Fibroblast of gingiva (primary cell): ENCODE measurements at places on chromosomes 5 and 9.

- DNase-seq, result no peak
Observed at GRCh38 chr9:134258332-134258731, 67.9 kb upstream of the RXRA start.

DNA sequence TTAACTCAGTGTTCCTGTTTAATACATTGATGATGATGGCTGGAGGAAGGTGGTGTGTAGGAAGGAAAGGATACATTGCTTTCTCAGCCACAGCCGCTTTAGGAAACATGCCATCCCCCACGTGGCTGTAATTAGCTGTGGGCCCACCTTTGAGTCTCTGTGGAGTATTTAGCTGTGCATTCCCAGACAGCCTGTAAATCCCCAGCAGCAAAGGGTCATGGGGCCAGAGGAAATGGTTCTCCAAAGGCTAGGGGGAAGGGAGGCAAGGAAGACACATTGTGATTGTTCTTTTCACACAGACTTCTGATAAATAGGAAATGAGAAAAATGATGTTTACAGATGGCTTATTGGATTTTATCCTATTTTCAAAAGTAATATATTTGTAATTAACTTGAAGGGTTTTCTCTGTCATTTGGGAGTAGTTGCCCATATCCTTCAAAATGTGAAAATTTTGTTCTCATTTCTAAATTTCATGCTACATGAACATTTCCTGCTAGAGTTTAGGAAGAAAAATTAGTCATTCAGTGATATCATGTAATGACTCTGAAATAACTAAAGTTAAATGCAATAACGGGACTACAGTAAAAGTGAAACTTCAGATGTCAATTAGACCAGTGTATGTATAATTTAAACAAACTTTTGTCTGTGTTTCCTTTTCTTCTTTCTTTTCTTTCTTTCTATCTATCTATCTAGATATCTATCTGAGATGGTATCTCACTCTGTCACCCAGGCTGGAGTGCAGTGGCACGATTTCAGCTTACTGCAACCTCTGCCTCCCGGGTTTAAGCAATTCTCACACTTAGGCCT lies 24.3 kb upstream of the F2R start:
- no peak for DNase-seq

DNA sequence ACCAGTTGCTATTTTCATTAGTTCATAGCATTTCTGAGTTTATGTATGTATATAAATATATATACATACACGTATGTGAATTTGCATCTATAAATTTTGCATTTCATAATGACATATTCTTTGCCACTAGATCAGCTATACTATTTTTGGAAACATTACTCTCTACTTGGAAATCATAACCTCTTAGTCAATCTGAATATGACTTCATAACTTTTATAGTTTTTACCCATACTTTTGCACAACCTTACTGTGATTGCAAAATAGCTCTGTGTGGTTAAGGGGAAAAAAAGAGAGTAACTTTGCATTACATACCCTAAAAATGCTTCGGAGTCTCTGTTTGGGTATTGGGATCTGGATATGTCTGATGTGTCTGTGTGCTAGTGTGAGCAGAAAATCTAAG lies 44.9 kb upstream of the ADAMTSL1 start:
- DNase-seq, result peak; percentile 72

DNA sequence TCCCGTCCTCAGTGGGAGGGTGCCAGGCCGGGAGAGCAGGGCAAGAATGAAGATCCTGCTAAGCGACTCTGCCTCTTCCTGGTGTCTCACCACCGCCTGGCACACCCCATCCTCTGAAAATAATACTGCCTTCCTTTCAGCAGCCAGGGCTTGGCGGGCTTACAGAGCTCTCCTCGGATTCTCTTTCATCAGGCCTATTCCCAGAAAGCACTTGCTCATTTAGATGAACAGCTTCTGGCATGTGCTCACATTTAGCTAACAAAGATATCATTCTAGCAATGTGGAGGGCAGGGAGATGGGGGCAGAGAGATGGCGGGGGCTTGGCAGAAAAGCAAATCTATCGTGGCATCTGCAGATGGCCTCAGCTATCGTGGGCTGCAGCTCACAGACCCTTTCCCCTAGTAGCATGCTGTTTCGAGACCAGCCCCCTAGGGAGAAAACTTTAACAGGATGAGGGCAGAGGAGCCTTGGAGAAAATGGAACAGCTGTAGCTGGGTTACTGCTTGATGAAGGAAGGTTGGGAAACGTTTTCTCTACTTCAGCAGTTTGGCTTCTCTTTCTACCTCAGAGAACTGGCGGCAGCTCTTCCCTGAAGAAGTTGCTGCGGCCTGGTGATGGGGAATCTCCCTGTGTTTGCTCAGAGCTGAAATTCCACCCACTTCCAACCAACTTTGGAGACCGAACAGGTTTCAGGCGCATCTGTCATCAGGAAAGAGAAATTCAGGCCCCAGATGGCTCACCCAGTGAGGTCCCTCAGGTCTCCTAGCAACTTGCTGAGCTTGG lies 102.1 kb downstream of the TMEM174 start:
- DNase-seq, result peak; percentile 89

DNA sequence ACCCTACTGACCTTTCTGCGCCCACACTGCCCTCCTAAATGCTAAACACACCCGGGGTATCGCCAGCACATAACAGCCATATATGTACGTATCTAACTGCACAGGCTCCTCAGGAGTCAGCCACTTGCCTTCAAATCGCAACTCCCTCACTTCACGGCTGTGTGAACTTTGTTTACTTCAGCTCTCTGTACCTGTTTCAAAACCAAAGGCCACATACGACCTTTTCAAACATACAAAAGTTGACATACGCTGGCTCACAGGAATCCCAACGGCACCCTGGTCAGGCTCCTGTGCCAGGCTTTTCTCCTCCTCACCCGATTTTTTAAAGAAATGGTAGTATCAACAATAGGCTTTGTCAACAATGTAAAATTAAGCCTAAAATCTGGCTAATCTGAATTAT lies 39.0 kb upstream of the ZNF622 start:
- DNase-seq, result no peak

- DNase-seq, result no peak
Observed at GRCh38 chr5:173385832-173386360, 57.7 kb upstream of the STC2 start.

GRCh38 chr5:158430166-158430797 lies 571.3 kb upstream of the CLINT1 start:
- DNase-seq, result no peak

- DNase-seq, result no peak
Observed at GRCh38 chr5:72587661-72588308, 80.6 kb upstream of the ZNF366 start.

- no peak for DNase-seq
Observed at GRCh38 chr9:4012441-4012840, 287.4 kb downstream of the GLIS3 start.

DNA sequence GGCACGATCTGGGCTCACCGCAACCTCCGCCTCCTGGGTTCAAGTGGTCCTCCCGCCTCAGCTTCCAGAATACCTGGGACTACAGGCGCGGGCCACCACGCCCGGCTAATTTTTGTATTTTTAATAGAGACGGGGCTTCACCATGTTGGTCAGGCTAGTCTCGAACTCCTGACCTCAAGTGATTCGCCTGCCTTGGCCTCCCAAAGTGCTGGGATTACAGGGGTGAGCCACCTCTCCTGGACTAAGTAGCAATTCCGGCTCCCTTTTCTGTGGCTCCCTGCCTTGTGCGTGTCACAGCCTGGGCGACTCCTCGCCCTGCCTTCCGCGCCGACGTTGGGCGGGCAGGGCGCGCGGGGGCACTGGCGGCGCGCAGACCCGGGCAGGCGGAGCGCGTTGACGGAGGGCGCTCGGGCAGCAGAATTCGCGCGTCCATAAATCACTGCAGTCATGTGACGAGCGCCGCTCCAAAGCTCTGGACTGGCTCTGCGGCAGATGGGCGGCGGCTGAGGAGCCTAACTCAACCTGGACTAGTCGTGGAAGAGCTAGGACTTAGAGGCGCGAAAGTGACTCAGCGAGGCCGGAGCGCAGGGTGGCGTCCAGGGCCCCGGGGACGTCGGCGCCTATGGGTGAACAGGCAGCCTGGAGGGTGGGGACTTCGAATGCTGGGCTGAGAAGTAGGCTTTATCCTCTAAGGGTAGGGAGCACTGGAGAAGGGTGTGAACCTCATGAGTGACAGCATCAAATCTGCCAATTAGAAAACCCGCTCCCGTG lies 1.4 kb upstream of the CIZ1 start:
- DNase-seq, result peak; percentile 86

- no peak for DNase-seq
Observed at GRCh38 chr9:94076557-94076956, 7.7 kb upstream of the PTPDC1 start.

DNA sequence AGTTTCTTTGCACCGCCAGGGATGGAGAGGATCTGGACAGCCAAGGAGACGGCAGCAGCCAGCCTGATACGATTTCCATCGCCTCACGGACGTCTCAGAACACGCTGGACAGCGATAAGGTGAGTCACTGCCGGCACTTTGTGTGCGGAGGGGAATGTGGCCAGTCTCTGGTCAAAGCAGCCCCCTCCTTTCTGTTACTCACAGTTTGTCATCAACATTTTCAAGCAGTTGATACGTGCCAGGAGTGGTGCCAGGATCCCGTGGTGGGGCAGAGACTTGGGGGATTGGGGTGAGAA lies 175.1 kb upstream of the OTULINL start:
- peak; percentile 28 for DNase-seq

GRCh38 chr5:115838885-115839518 lies 2.4 kb downstream of the ATG12 start:
- peak; percentile 43 for DNase-seq

- no peak for DNase-seq
Observed at GRCh38 chr5:166883016-166883415, 1408.4 kb upstream of the WWC1 start.

- DNase-seq, result no peak
Observed at GRCh38 chr9:130191749-130192120, 19.5 kb downstream of the NCS1 start.

DNA sequence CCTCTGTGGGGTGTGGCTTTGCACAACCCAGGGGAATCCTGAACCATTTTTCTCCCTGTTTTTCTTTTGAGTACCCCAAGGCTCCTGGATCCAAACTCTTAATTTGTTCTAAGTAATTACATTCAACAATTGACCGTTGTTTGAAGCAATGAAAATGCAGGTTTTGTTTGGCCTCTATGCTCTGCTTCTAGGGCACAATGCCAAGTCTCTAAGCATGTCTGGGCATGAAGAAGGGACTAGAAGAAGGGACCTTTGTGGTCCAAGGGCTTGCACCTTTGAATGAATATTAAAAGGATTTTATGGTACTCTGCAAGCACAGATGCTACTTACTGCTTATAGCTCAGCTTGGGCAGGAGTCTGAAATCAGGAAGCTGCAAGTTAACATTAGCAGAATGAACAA lies 6.6 kb upstream of the ENC1 start:
- no peak for DNase-seq

GRCh38 chr9:77769246-77769645 lies 121.1 kb upstream of the GNA14 start:
- no peak for DNase-seq

GRCh38 chr5:124859027-124859426 lies 112.6 kb upstream of the ZNF608 start:
- peak; percentile 40 for DNase-seq

DNA sequence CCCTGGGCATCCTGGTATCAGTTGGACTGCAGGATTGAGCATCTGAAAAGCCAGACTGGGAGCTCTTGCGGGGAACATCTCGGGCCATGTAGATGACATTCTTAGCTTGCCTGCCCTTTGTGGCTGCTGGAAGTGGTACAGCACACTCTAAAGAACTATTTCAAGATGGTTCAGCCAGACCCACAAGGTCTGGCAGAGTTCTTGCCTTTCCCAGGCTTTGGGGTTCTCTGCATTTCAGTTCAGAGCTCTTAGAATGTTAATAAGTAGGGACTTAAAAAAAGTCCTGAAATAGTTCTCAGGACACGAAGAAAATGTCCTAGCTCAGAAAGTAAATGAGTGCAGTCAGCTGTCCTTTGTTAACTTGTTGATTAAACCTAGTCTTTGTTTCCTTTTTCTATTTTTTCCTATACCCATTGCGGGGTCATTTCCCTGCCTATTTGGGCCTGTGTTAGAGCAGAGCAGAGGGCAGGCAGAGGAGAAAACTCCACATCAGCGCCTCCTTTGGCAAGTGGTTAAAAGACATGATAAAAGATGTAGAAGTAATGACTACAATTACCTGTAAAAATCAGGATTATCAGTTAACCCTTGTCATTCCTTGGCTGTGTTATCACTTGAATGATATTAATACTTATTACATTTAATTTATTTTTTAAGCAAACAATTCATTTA lies 291.5 kb downstream of the ZSWIM6 start:
- peak; percentile 8 for DNase-seq

DNA sequence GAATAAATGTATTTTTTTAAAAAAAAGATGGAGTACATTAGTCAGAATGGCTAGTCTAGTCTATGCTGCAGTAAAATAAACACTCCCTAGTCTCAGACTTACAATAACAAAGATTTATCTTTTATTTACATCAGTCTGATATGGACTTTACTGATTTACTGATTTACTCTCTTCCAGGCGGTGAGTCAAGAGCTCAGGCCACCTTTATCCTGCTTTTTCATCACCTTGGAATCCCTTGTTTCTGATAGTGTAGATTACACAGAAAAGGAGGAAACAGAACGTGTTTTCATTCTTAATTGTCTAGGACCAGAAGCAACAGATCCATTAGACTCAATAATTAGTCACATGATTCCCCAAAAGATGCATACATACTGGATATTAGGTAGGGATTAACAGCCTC lies 290.1 kb upstream of the TRPC7 start:
- DNase-seq, result no peak

DNA sequence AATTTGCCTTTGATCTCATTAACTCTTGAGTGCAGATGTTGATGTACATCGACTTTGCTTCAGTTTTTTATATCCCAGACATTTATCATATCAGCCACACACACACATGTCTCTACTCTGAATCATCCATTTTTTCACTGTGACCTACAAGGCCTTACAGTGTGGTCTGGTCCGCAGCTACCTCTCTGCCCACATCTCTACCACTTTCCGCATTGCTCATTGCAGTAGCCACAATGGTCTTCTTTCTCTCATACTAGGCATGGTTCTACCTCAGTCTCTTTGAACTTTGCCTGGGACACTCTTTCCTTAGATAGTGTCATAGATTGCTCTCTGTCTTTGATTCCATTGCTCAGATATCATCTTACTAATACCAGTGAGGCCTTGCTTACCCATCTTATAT lies 87.9 kb upstream of the FSD1L start:
- DNase-seq, result no peak

- DNase-seq, result no peak
Observed at GRCh38 chr9:10252174-10252573, 360.6 kb downstream of the PTPRD start.

DNA sequence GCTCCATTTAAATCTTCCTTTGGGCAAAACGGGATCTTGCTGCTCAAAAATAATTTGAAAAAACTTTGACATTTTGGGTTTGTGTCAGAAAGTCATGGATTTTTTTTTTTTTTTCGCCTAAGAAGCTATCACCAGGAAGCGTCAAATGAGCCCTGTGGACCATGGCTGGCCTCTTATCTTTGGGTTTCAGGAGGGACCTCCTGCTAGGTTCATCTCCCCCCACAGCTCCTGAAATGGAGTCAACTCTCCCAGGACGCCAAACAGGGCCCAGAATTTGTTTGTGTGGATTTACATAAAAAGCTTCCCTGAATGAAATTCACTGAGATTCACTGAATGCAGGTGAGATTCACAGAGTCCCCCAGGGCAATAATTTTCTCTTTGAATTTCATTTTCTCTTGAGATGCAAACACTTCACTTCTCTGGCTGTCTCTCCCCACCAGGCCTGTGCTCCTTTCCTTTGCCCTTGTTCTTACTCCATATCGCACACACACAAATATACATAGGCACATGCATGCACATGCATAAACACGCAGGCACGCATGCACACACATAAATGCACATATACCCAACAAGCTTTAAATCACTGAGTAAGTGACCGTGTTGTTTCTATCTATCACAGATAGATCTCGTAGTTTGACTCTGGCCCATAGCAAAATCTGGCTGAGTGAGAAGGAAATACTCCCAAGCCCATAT lies 55.3 kb upstream of the GALNT10 start:
- no peak for DNase-seq

- peak; percentile 87 for DNase-seq
Observed at GRCh38 chr9:22211588-22212360, 202.7 kb upstream of the CDKN2B start.
